ENCODE measurements at places on chromosomes 6 and 20. TPM values are rescaled to one million over a fixed set of nuclear protein-coding genes. Genes with fewer than 3 reads are reported as not detected.

The SNPH gene
- 3.1 TPM for total RNA-seq

The TREML1 gene
- total RNA-seq: not detected

The TPX2 gene
- total RNA-seq: 119 TPM

The TMEM244 gene
- not detected for total RNA-seq

The SGK1 gene
- 91.9 TPM for total RNA-seq

The CYP39A1 gene
- total RNA-seq: not detected

The COL10A1 gene
- not detected for total RNA-seq

The TFAP2D gene
- not detected for total RNA-seq

The RBM24 gene
- total RNA-seq: 9.3 TPM

The SIRPG gene
- not detected for total RNA-seq

The GNAS-AS1 gene
- not detected for total RNA-seq

The SEL1L2 gene
- total RNA-seq: not detected

The BMP2 gene
- 0.33 TPM for total RNA-seq

The TMEM170B gene
- 0.72 TPM for total RNA-seq

The OR11A1 gene
- not detected for total RNA-seq

The RHAG gene
- not detected for total RNA-seq

The CGA gene
- total RNA-seq: 0.56 TPM

The KCNB1 gene
- total RNA-seq: 2.2 TPM

The KCNS1 gene
- not detected for total RNA-seq

The FIG4 gene
- 4.5 TPM for total RNA-seq

The SIRPB1 gene
- 0.47 TPM for total RNA-seq

The TRMT11 gene
- total RNA-seq: 11.2 TPM

The BPI gene
- total RNA-seq: not detected

The ZNF391 gene
- 0.25 TPM for total RNA-seq

The TFEB gene
- 11.9 TPM for total RNA-seq

The MCCD1 gene
- total RNA-seq: not detected

The APOM gene
- 3.8 TPM for total RNA-seq

The TEAD3 gene
- total RNA-seq: 8.0 TPM

The CNBD2 gene
- 5.3 TPM for total RNA-seq

The SYCP2L gene
- 2.4 TPM for total RNA-seq

The SCGN gene
- 0.20 TPM for total RNA-seq

The RPS6KA2 gene
- total RNA-seq: 0.16 TPM

The GSTA2 gene
- not detected for total RNA-seq

The SAMD5 gene
- 0.70 TPM for total RNA-seq

The C20orf204 gene
- 0.29 TPM for total RNA-seq

The TNFRSF6B gene
- 0.78 TPM for total RNA-seq

The SNRPB2 gene
- total RNA-seq: 158 TPM

The RAET1E gene
- total RNA-seq: 2.9 TPM

The SLC23A2 gene
- total RNA-seq: 16.1 TPM

The C6orf58 gene
- 0.09 TPM for total RNA-seq

All from A549 treated with dexamethasone at 1 μM for 4 hours (cell line).